ENCODE measurements at places on chromosomes 7 and 10.

DNA sequence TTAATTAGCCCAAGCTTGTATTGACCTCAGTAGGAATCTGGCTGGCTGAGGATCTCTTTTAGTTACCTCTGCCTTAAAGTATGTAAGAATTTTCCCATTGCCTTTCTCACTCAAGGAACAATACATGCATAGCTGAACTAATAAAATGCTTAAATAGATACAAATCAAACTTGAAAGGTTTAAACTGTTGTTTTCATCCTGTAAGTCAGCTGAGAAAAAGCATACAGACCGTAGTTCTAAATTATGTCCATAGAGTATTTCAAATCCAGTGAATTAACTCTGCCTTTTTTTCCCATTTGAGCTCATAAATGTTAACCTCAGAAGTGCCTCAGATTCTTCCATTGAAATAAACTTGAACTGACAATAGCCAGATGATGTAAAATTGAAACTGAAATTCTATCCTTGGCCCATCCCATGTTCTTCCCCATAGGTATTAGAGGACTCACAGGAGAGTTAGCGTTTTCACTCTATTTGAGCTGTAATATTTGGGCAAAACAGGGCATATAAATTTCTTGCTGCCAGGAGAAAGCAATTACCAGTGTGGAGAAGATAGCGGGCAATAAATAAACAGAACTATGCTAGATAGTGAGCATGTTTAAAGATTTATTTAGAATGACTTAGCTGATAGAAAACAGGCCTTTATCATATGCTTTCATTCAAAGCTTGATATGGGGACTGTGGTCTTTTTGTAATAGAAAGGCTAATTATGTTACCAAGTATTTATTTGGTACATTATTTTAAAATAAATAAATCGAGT lies 163.7 kb downstream of the WNT2 start:
- no peak for DNase-seq

DNA sequence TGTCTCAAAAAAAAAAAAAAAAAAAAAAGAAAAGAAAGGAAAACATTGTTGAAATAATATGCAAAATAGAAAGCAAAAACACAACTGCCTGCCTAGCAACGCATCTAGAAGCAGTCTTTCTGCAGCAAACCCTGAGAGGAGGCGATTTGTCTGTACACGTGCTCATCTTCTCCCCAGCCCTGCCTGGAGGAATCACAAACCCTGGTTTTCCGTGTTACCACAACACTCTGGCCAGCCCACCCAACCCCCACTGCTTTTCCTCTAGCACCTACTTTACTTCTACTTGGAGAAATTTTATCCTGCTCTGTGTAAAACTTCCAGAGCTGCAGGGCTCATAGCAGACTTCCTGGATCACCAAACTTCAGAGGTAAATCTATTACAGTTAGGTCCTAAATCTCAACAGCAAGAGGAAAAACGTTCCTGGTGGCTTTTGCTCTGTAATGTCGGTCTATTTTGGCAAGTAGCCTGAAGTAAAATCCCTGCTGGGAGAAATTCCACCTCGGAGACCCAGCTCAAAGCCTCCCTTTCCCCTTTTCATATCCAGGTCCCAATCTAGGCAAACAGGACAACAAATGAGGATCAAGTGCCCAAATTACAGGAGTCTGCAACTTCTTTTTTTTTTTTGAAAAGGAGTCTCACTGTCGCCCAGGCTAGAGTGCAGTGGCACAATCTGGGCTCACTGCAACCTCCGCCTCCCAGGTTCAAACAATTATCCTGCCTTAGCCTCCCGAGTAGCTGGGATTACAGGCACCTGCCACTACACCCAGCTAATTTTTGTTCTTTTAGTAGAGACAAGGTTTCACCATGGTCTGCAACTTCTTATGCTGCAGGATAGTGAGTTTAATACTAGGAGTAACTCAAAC lies 91.6 kb downstream of the DNMBP start:
- DNase-seq = peak; percentile 56

DNA sequence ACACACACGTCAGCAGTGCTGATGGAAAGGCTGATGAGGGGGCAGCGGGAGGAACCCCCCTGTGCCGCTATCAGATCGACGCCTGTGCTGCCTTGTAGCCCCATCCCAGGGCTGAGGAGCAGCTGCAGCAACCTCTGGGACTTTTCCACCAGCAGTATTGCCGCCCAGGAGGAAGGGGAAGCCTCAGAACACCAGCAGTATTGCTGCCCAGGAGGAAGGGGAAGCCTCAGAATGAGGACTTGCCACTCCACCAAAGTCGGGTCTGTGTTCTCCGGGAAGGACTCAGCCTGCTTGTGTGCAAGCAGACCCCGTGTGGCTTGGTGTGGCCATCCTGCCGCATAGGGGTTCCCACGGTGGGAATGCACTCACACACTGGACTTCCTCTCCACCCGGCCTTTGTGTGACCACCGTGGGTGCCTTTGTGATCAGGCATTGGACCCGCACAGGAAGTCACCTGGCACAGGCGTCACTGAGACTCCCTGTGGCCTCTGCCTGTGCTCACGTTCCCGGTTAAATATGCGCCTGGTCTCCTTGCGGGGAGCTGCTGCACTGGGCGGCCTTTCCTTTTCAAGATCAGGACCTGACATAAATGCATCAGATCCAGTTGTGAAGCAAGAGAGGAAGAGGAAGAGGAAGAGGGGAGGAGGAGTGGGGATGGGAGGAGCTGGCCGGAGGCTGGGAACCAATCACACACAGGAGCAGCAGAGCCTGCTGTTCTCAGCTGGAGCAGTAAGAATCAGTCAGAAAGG lies 248.5 kb downstream of the DNAJB6 start:
- DNase-seq = no peak

DNA sequence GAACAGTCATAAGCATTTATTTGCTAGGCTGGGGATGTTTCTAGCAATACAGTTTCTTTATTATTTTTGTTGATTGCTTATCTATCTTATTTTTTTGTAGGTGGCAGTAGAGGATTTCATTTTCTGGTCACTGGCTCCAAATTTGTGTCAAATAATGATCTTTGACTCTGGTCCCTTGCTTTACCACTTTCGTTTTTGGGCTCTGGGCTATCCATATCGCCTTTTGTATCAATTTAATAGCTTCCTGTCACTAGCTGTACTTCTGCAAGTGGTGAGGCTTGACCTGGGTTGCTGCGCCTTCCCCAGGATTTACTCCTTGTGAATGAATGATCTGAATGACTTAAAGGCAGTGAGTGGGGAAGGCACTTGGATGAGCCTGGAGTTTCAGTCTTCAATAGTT lies 48.4 kb downstream of the MDFIC start:
- no peak for DNase-seq

DNA sequence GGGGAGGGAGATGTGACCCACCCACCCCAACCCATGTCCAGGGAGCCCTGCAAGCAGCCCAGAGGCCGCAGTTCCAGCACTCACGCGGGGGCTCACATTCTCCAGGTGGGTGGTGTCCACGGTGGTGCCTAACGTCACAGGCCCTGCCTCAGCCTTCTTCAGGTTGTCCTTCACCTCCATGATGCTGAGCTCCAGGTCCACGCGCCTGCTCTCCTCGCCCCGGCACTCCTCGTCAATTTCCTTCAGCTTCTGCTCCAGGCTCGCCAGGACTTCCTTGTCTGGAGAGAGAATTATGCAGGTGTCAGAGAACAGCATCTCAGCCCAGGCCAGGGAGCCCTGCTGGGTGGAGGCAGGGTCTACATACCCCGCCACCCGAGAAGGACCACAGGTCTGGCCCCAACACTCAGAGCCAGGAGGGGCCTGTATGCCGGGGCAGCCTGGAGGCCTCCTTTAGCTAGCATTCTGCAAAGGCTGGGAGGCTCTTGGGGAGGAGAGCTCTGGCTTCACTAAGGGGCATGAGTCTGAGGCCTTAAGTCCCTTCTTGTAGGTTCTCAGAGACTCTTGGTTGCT lies 58.2 kb downstream of the VWA2 start:
- no peak for DNase-seq

GRCh38 chr10:61842755-61843497 lies 58.6 kb upstream of the ARID5B start:
- no peak for DNase-seq

- no peak for DNase-seq
Observed at GRCh38 chr10:117005527-117006055, 604 bp upstream of the SHTN1 start.

DNA sequence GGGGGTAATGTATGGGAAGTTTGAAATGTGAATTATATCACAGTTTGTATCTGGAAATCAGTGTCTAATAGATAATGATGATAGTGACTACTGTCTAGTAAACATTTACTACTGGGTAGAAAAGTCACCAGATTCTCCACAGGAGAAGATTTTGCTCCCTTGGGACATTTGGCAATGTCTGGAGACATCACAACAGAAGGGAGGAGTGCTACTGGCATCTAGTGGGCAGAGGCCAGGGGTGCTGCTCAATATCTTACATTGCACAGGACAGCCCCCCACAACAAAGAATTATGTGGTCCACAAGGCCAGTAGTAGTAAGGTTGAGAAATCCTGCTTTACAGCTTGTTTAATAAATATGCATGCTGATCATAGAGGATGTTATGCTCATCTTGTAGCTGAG lies 92.3 kb upstream of the PRPS1L1 start:
- no peak for DNase-seq

DNA sequence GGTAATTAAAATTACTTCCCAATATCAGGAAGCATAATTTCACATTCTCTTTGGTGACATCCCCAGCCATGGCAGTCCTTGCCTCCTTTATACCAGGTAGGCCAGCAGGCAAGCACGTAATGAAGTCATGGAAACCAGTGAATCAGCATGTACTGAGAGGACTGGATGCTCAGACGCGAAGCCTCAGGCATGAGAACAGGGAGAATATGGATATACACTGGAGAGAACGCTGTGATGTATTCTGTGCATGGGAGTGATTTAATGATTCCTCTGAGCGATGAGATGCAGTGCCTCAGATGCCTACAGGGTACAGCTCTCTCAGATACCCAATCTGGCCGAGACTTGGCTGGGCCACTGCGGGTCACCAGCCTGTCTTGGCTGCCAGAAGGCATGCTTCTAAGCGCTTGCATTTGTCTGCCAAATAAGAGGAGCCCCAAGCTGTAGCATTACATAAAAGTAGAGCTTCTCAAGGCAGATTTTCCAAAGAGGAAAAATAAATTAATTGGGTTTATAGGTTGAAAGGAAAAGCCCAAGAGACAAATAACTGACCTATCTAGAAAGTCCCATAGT lies 238.1 kb downstream of the RELN start:
- DNase-seq = no peak

GRCh38 chr10:3980660-3981059 lies 195.7 kb upstream of the KLF6 start:
- DNase-seq = no peak

DNA sequence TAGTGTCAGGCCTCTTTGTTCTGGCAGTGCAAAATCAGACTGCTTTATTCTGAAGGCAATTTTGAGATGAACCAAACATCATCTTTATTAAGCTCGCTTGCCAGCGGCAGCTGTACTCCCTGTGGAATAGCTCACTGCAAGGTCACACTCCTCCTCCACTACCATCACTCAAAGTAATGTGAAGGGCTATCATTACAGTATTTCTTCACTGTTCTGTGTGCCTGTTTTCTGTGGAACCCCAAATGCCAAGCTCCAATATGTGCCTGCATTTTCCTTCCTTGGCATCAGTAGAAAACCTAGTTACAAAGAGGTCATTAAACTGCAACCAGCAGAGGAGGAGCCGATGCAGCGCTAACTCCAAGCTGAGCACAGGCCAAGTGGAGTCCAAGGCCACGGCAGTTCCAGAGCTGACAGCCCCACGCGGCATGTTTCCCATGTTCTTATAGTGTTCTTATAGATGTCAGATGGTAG lies 21.4 kb downstream of the BCCIP start:
- no peak for DNase-seq

DNA sequence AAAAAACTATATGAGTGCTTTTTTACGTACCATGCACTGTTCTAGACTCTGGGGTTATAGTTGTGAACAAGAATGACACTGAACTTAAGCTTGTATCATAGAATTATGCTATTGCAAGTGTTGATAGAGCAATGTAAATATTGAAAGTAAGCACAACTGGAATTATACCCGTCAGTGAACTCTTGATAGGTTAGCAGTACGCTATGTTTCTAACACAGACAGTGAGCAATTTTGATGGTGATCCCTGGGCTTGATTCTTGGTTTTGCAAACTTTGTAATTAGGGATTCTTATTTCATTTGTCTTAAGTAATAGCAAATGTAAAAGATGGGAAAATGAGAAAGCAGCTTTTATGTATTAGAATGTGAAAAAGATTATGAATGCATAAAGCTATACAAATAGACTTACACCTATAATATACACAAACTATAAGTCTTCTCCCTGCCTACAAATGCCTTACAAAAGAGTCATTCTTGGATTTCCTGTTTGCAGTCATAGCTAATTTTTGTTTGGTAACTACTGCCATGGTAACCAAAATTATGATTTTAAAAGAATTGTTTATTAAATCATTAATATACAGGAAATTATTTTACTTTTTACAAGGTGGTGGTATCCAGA lies 6.7 kb downstream of the TES start:
- DNase-seq = no peak

GRCh38 chr7:126606331-126606730 lies 646.4 kb downstream of the GRM8 start:
- no peak for DNase-seq

DNA sequence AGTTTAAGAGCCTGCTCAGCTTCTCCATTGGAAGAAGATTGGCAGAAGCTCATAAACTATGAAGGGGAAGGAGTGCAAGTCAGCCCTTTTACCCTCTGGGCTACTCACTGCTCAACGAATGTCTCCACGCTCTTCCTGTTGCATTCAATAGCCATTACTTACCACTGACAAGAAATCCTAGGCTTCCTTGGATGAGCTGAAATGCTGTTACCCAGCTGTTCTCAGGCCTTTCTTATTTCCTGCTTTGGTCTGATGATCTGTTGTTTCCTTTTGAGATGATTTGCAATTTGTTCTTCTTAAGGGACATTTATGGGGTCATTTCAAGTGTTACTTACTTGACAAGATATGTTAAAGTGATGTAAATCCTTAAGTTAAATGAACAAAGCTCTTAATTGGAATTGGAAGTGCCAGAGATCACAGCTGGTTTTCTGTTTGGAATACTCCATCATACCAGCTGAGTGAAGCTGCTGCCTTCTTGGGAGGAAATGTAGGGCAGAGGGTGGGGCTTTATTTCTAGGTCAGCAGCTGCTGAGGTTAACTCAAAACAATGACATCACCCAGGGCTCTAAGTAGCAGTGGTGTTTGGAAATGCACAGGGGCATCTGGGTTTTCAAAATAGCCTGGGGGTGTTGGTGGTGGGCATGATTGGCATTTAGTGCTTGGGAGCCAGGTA lies 170.0 kb downstream of the PRKCQ start:
- no peak for DNase-seq

GRCh38 chr7:1638215-1638661 lies 31.8 kb upstream of the ELFN1 start:
- DNase-seq = no peak

DNA sequence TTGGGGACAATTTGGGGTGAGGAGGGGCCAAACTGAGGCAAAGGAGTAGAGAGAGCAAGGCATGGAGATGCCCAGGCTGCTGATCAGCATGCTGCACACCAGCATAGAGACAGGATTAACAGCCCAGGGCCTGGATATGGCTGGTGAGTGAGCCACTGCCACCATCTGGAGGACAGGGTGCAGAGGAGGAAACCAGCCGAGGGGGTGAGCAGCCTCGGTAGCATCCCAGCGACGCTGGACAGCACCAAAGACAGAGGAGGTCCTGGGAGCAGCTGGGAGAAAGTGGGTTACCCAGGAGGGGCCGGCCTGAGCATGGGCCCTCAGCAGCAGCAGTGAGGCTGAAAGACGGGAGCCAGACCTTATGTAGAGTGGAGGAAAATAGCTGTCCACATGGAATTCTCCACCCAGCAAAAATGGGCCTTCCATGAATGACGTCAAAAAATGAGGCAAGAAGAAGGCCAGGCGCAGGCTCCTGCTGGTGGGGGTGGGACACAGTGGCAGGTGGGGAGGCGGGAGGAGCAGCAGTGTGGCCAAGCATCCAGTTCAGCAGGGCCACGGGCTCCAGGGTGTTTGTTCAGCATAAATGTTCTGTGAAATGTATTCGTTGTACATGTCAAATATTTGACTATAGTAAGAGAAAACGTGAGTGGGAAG lies 16.7 kb downstream of the RET start:
- no peak for DNase-seq
